Stimulated activated CD4-positive, alpha-beta T cell treated with anti-CD3 and anti-CD28 coated beads, Interleukin-1b, Interleukin-23, amount 100 ng/mL, for 1 hour (primary cell): ENCODE measurements at places on chromosomes 3 and 15.

- no peak for DNase-seq
Observed at GRCh38 chr3:66485291-66485968, 15.4 kb downstream of the LRIG1 start.

DNA sequence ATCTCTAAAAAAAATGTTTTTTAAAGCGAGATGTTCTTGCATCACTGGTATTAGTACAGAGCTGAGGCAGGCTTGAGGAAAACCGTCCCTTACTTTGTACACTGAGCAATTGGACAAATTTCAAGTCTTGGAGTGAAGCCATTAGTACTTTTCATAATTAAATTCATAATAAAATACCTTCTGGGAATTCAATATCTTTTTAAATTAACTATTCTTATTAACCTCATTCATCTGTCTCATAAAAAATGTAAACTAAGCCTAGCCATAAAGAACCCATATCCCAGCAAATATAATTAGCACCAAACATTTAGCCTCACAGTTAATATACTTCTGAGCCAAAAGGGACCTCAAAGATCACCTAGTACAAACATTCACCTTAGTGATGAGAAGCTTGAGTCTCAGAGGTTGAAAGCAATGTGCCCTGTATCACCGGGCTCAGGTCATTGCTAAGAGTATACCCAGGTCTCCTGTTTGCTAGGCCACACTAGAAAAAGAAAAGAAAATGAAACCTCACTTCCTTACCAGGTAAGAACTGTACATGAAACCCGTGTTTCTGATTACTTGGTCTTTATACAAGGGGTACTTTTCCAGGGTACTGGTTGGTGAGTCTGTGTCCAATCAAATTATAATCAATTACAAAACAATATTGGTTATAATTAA, 192.5 kb downstream of the ADAMTS9 start:
- no peak for DNase-seq

DNA sequence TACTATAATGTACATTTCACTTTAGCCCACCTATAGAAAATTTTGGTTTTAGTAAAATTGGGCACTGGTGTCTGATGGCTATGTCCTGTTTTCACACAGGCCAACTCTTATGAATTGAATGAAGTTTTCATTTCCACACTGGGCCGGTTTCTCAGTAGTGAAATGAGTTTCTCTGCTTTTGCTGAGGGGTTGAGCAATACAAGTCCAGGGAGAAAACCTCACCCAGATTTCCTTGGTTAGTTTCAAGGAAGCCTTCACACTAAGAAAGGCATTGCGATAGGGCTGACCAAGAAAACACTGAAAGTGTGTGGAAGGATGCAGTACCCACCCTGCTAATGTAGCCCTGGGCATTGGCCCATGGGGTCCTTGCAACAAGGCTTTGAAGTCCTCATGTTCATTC, 331.5 kb upstream of the CFAP20DC start:
- DNase-seq = no peak

- no peak for DNase-seq
Observed at GRCh38 chr15:70856884-70857561, 3.1 kb upstream of the LARP6 start.

DNA sequence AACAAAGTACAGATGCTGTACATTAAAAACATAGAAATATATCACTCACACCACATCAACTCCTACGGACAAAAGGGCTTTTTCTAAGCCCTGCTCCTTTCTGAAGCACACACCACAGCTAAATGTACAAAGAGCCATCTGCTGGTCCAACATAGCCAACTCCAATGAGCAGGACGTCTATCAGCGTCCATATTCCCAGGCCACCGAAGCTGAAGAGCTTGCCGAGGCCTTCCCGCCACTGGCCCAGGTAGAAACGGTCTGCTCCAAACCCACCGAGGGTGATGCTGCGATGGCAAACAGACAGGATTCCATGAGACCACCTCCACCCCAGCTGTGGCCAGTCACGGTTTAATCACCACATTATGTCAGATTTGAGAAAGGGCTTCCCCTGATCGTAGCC, 9.8 kb downstream of the TM2D3 start:
- DNase-seq = no peak

DNA sequence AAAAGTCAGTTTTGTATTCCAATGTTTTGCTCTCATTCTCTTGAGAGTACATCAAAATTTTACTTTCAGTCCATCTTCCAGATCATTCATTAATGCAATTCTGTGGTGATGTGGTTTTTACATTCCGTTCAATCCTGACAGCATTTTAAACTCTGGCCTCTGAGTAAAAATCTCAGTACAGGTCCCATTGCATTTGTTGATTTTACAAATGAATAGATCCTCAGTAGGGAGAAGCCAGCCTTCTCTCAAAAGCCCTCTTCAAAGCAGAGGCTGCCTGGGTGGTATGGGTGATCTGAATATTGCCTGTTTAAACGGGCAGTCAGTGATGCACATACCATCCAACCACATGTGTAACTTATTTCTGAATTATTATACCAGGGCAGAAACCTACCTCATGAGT, 72.5 kb upstream of the TSC22D2 start:
- no peak for DNase-seq
